ENCODE measurements at places on chromosomes 7 and 10.

DNA sequence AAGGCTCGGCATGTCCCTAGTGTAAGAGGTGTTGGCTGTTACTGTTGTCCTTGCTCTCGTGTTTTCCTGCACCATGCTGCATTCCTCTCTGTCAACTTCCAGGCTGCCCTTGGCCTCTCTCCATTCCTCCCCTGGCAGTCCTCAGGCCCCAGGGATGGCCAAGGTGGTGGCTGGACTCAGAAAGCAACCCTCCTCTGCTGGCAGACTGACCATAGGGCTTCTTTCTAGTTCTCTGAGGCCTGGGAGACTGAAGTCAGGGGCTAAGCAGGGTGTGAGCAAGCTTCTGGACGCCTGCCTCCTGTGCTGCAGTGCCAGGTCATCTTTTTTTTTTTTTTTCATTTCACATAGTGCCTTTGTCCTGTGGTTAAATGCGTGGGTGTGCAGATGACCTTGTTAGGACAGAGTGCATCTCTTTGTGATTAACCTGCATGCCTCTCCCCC, 72.0 kb downstream of the GOLGA7B start:
- peak; percentile 57 for DNase-seq
- no peaks in the 10 kb centered on the region for H3K36me3 ChIP-seq

DNA sequence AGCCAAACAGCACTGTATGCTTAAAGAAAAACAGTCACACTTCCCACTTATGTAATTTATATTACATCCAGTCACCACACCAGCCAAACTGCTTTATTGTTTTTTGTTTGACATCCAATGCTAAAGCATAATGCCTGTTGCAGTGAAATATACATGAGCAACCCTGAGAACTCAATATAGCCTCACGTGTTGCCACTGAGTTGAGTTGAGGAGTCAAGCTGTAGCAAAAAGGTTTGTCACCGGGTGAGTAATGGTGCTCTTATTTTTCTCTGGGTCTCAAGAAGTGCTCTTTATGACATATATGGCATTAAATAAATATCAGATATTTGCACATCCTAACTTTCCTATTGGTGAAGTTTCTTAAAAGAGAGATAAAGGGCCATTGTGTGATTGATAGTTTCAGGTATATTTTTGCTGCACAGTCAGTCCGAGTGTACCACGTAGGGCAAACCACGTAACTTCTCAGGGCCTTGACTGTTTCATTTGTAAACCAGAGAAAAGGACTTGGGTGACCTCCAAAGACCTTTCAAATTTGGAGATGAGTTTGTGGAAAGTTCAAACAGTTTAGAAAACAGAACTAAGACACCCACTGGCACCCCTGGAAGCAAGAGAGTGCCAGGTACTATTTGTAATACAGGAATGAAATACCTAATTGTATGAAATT, 168.5 kb downstream of the CFTR start:
- H3K36me3 ChIP-seq = no peaks in the 10 kb centered on the region
- H3K4me3 ChIP-seq = no peak overlapping the region
- no peak for DNase-seq
- no peaks in the 10 kb centered on the region for H3K27me3 ChIP-seq
- H3K4me1 ChIP-seq = no peaks in the 10 kb centered on the region
- H3K27ac ChIP-seq = no peak overlapping the region

GRCh38 chr10:11866199-11866925, 43.2 kb downstream of the PROSER2 start:
- no peaks in the 10 kb centered on the region for H3K27me3 ChIP-seq
- H3K4me1 ChIP-seq = peaks cover 4% of the 10 kb centered on the region
- no peak overlapping the region for H3K27ac ChIP-seq
- H3K36me3 ChIP-seq = no peaks in the 10 kb centered on the region
- no peak for DNase-seq

DNA sequence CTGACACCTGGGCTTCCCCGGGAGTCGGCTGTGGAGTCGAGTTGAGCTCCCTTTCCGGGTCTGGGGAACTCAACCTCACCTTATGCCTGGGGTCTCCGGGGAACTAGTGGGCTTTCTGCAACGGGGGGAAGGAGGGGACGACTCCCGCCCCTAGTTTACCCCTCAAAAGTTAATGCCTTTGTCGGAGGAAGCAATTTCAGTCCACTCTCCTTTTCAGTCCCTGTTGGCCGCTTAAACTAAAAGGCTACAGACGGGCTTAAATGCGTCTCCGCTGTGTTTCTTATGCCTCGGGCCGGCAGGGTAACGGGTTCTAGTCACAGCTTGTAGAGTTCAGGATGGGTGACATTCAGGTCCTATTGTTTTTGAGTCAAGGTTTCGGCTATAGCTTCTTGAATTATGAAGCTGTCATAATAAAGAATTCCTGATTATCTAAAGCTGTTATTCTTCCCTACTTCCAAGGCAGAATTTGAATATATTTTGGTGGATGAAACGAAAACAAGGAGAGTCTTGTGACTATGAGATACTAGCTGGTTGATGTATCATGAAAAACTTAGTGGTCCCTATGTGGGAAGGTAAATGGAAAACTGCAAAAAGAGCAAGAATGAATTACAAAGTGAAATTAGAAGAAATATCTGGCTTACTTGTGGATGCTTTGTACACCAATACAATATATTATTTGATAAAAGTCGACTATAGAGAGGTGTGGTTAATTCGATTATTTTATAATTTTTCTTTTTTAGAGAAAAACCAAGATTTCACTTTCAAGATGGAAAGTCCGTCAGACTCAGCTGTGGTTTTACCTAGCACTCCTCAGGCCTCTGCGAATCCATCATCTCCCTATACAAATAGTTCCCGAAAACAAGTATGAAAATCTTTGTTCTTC, 495 bp downstream of the SFR1 start:
- peak overlapping the region; percentile 49 for H3K4me3 ChIP-seq
- H3K4me1 ChIP-seq = peaks cover 5% of the 10 kb centered on the region
- peak overlapping the region; percentile 59 for H3K27ac ChIP-seq
- H3K27me3 ChIP-seq = no peaks in the 10 kb centered on the region
- no peak for DNase-seq

DNA sequence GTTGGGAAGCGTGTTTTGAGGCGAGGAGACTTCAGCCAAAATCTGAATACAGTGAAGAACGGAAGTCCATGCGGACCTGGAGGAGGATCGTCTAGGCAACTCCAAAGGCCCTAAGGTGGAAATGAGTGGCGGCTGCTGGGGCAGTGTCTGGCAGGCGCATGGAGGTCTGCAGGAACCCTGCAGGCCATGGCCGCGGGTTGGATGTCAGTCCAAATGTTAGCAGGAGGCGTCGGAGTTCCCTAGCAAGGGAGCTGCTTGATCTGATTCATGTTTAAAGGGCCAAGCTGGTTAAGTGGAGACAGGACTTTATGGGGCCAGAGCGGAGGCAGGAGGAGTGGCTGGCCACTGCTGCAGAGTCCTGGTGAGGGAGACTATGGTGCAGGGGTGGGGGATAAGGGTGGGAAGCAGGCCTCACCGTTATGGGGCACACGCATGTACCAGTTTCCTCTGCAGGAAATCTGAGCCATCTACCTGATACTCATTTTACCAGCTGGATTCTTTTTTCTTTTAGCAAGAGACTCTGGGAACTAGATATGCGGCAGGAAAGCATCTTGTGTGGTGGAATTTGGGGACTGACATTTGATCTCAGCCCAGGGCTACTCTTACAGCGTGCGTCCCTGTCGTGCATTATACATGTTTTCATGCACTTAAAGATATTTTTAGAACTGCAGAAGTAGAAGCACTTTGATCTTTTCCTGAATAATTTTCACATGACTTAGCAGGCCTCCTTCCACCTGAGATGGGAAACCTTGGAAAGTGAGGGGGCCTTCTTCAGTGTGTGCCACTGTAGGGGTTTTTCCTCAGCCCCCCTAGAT, 6.6 kb upstream of the REPIN1 start:
- no peak for DNase-seq
- no peaks in the 10 kb centered on the region for H3K4me1 ChIP-seq
- no peaks in the 10 kb centered on the region for H3K36me3 ChIP-seq
- H3K4me3 ChIP-seq = no peak overlapping the region

DNA sequence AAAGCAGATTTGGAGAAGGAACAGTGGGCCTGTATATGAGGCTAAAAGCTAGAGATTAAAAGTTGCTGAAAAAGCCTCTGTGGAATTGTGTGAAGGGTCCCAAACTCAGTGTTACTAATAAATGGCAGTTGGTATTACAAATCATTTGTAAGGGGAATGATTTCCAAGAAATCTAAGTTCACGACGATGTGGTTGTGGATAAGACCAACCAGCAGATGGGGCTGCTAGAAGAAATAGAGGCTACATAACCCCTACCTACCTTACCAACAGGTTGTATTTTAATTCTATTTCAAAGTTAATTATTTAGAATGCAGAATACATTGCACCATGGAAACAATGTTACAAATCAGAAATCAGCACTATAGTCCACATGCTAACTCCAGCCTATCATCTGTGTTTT, 377.1 kb downstream of the HPSE2 start:
- no peaks in the 10 kb centered on the region for H3K4me1 ChIP-seq
- no peaks in the 10 kb centered on the region for H3K36me3 ChIP-seq
- H3K4me3 ChIP-seq = no peak overlapping the region
- H3K27me3 ChIP-seq = no peaks in the 10 kb centered on the region
